Renal cortical epithelial cell (primary cell): ENCODE measurements at places on chromosomes 1 and 21. TPM values are rescaled to one million over a fixed set of nuclear protein-coding genes. Genes with fewer than 3 reads are reported as not detected.

C8B gene
- total RNA-seq = not detected in 2 replicates

PDXK gene
- total RNA-seq = 278 and 390 TPM in 2 replicates

ST6GALNAC5 gene
- total RNA-seq = 0.80 and 19.1 TPM in 2 replicates

GRCh38 chr1:89863165-89863830 is 42.5 kb downstream of the LRRC8D start:
- DNase-seq = no peak

- no peak for DNase-seq
These were observed 271.5 kb downstream of the TGFB2 start for GRCh38 chr1:218616681-218617080.

DNA sequence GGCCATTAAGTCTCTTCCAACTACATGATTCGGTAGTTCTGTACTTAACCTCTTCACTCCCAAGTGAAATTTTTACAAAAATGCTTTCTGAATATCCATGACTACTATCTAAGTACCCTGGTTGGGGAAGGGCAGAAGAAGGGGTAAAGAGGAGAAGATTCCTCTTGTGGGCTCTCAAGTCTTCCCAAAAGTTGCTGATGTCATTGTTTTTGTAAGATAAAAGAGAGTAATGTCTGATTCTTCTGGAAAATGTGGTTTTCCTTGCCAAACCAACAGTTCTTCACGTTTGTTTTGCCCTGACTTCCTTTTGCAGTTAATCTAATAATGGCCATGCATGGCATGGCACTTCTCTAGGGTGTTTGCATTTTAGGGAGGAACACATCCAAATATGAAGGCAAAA is 34.7 kb upstream of the AK4 start:
- no peak for DNase-seq

DNA sequence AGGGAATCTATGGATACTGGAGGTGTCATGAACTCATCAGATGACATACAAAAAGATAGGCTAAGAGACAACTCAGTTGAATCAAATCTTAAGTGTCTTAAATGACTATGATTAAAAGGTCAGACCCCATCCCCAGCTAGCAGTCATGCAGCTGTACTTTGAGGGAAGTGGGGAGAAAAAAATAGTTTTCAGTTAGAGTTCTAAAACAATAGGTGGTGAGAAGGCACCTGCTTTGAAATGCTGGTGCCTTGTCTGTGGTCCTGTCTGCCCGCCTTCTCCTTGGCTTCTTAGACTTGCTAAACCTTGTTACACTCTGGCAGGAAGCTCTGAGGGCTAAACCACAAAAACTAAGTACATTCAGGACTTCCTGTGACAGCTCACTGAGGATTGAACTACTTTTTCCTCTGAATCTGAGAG is 15.3 kb downstream of the CD2 start:
- peak; percentile 78 for DNase-seq

DNA sequence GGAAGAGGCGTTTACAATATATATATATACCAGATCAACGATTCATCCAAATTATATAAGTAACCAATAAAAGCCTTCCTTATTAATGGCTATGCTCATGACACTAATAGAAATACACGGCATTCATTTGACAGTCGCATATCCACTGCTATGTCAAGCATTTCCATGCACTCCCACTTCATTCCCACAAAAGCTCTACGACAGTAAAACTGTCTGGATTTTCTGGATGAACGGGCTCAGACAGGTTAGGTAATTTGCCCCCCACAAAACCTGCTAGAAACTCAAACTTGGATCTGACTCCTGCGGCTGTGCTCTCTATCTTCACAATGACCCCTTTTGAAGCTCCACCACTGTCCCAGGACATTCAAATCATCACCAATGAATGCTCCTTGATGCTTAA is 11.4 kb downstream of the DNAJC11 start:
- peak; percentile 82 for DNase-seq

- peak; percentile 46 for DNase-seq
These were observed 600.6 kb upstream of the B3GALT2 start for GRCh38 chr1:193787061-193787460.

DNA sequence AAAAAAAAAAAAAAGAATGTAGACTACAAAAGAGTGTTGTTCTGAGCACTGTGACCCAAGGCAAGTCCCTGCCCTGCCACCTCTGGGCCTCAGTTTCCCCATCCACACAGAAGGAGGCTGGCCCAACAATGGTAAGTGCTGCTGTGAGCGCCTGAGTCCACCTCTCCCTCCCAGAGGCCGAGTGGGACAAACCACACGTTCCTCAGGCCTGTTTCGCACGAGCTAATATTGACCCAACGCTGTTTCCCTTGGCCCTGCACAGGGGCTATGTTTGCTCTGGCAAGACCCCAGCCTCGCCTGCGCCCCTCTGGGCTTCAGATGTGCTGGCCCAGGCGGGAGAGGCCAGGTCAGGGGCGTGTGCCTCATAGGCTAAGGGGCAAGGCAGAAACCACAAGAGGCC is 12.6 kb upstream of the LAPTM5 start:
- no peak for DNase-seq

DNA sequence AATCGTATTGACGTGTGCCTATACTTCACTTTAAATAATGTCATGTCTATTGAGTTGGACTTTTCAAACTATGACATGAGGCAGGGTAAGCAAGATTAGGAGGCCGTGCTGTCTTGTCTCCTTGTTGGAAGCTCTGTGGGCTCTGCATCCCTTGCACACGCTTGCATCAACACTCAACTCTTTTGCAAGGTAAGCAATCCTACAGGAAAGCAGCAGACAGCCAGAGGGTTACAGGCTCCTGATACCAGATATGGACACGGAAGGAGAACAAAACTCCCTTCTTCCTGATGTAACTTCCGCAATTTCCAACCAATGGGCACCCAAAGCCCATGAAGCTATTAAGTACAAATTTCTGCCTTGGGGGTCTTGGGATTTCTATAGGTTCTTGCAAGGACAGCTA is 1520.7 kb upstream of the B3GALT2 start:
- no peak for DNase-seq
